ENCODE measurements at places on chromosomes 6 and 20.

GRCh38 chr6:43803783-43804549, 34.0 kb downstream of the VEGFA start:
- DNase-seq: no peak

GRCh38 chr6:30151580-30151979, 9.4 kb downstream of the TRIM10 start:
- DNase-seq: no peak

DNA sequence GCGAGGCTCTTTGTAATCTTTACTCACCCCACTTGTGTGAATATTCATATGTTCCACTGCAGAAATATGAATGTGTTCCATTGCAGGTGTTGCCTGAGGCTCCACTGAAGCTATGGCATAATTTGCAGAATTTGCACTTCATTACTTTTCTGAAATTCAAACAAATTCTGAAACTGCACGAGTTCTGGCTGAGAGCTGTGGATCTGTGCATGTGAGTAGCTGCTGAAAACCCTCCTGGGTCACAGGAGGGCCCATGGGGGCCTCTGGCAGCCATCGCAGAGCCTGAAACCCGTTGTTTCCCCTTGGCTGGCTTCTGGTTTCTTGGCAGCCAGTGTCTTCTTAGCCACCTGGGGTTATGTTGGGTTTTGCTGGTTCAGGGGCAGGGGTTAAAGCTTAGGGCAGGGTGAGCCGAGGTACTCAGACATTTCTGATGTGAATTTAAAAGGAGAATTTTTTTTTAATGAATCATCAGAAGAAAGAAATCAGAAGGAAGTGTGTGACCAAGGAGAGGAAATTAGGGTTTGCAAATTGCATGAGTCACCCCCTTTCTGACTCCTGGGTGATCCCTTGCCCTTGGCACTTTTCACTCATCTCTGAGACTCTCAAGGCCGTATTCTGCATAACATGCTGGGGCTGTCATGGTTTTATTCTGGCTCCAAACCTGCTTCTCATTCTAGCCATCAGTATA, 40.6 kb downstream of the TOX2 start:
- DNase-seq: no peak

GRCh38 chr20:50537546-50538201, 27.5 kb downstream of the PTPN1 start:
- no peak for DNase-seq

DNA sequence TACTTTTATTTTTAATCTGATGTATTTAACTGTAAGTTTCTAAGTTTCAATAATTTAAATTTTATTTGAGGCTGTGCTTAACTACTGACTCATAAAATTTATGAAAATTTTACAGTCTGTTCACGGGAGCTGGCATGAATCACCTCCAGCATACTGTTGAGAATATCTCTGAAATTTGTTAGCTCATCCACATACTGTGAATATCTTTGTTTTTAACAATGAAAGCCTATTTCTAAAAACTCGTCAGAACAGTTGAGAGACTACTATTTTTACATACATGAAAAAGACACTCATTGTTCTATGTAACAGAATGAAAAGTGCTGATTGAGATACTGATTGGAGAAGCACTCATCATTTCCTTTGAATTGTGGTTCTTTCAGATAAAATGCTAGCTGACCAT, 749.3 kb downstream of the TENT5A start:
- no peak for DNase-seq

GRCh38 chr6:148968771-148969602, 222.2 kb downstream of the UST start:
- DNase-seq: no peak

DNA sequence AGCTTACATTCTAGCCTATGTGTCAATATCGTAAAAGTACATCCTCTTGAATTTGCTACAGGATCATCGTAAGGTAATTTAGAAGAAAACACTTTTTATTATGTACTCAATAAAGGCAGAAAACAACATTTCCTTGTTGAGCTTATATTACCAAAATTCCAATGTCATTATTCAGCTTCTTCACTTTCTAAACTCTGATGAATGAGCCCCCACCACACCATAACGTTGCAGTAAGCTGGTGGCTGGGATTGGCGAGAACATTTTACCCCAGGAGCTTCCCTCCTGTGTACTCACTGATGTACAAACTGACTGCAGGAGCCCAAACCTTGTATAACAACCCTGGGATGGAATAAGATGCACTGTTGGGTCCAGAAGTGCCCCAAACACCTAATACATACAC, 238.1 kb upstream of the MARCKS start:
- no peak for DNase-seq

DNA sequence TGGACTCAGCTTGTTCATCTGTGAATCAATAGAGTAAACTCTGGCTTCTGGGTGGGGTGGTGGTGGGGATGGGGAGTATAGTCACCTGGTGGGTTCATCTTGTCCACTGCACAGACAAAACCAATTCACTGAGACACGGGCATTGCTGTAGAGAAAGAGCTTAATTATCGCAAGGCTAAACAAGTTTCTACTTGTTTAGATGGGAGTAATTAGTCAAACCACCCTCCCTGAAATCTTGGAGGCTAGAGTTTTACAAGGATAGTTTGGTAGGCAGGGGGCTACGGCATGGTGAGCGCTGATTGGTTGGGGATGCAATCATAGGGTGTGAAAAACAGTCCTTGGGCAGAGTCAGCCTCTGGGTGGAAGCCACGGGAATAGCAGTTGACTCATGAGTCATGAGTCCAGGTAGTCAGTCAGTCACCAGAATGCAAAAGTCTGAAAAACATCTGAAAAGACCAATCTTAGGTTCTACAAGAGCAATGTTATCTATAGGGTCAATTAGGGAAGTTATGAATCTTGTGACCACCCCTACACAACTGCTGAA, 77.8 kb downstream of the STMND1 start:
- no peak for DNase-seq

DNA sequence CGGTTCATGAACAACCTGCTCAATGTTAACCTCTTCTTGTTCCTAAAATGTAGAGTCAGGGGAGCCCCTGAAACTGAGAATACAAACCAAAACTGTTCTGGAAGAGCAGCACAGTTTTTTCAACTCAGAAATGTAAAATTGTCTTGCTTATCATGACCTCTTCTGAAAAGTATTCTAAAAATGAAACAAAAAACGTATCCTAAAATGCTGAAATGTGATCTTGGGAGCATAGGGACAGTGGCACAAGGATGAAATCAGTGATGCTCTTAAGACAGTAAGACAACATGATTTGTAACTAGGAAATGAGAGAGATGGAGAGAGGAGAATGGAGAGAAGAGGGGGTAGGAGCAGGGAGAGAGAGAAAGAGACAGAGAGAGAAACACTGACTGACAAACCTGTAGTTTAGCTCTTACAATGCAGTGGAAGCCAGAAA, 27.5 kb downstream of the NCOA7 start:
- no peak for DNase-seq

- DNase-seq: no peak
Observed at GRCh38 chr20:38106461-38106860, 58.6 kb downstream of the TGM2 start.

GRCh38 chr20:6169251-6169650, 46.4 kb upstream of the FERMT1 start:
- no peak for DNase-seq

- DNase-seq: no peak
Observed at GRCh38 chr6:52293067-52293466, 8.5 kb upstream of the MCM3 start.

- no peak for DNase-seq
Observed at GRCh38 chr6:115721564-115721963, 339.1 kb downstream of the FRK start.

GRCh38 chr6:2078888-2079287, 166.5 kb downstream of the GMDS start:
- DNase-seq: no peak

- DNase-seq: no peak
Observed at GRCh38 chr20:5092765-5093339, 26.9 kb downstream of the PCNA start.

DNA sequence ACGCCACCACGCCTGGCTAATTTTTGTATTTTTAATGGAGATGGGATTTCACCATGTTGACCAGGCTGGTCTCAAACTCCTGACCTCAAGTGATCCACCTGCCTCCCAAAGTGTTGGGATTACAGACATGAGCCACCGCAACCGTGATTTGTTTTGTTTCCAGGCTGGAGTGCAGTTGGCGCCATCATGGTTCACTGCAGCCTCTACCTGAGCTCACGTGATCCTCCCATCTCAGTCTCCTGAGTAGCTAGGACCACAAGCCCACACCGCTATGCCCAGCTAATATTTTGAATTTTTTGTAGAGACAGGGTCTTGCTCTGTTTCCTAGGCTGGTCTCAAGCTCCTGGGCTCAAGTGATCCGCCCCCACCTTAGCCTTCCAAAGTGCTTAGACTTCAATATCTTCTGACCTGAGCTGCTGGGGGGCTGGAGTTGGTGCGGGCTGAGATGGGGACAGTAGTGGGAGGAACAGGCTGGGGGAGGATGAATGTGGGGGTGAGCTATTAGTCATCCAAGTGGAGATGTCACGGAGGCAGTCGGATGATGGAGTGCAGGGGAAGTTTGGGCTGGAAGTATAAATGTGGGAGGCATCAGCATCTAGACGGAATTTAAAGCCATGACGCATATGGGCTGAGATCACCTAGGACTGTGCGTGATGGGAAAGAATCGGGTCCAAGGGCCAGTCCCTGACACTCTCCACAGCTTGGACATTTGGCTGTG, 23.1 kb upstream of the ZMYND8 start:
- no peak for DNase-seq

DNA sequence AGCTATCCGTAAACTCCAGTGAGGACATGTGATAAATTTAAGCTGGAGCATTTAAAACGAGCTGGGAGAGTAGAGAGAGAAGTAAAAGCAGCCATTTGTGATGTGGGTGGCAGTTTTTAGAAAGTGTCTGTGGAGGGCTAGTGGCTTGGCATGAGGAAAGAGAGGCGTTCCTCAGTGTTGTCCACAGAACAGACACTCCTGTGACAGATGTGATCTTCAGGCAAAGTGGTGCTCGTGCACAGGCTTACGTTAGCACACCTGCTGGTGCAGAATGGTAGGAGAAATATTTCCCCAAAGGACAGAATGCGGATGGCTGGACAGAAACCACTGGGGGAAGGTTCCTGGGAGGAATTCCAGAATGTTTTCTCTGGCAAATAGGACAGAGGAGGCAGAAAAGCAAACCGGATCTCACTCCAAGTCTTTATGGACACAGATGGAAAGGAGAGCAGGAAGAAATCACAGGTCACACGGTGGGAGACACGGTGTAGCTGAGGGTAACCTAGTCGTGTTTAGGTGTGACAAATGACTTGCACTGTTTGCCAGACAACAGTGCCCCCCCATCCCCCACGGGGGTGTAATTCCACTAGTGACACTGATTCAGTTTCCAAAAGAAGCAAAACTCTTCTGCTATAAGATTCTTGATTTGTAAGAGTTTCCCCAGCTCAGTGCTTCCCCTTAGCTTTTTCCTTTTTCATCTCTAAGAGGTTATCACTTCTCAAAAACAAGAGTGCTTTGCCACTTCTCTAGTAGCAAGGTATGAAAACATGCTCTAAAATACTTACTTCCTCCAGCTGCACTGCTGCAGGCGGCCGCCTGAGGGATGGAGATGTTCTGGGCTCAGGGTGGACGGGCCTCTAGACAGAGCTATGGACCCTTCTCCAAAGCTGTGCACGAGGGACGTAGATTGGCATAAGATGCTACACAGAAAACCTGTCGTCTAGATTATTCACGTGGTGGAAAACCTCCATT, 293.2 kb downstream of the QKI start:
- no peak for DNase-seq

DNA sequence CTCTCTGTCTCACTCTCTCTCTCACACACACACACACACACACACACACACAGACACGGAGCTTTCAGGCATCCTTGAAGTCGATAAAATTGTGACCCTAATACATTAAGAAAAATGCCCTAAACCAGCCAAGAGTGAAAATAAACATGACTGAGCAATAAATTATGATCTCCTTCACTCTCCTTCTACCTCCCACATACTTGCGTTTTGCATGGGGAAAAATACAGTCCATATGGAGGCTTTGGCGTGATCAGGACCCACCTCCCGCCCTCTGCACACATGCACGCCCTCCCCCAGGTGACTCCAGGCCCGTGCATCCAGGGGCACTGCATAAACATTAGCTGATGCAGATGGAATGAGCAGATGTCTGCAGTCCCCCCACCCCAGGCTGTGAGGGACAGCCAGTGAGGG, 114.2 kb upstream of the JARID2 start:
- no peak for DNase-seq

GRCh38 chr20:35978041-35978513, 9.7 kb downstream of the CNBD2 start:
- no peak for DNase-seq

DNA sequence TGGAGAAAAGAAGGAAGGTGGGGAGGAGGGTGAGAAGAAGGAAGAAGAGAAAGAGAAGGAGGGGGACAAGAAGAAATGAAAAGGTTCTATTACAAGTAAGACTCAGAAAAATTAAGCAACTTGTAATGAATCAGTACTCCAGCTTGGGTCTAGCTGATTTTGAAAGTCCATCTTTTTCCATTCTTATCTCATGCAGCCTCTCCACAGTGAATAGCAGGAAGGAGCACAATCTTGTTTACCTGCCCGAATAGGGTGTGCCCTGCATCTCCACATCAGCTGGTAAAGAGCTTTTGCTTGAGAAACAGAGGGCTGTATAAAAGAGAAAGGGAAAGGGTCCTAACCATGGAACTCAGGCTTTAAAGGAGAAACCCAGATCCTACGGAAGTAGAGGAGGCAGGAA, 348.8 kb downstream of the TPBG start:
- no peak for DNase-seq

DNA sequence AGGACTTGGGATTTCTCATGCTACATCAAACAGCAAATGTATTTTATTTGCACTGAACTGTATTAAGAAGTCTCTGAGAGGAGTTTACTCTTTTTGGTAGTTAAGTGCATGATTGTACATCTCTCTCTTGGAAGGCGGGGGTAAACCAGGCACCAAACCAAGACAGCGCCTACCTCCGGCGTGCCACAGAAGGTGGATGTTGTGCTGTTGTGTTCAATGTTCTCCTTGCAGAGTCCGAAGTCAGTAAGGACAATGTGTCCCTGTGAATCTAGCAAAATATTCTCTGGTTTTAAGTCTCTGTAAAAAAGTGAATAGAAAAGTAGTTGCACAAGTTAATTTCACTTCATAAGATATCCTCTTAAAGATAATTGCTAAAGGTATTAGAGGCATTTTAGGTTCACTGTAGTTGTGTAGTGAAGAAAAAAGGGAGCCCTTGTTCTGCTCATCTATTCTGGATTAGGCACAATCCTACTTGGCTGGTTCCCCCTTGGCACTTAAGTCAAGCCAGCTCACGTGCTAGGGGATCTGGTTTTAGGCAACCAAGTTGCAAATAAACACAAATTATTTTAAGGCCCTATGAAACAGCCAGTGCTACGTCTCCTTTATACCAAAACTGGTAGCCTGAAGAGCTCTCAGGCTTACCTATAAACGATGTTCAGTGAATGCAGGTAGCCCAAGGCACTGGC, 119.7 kb upstream of the SLC2A12 start:
- no peak for DNase-seq

- DNase-seq: no peak
Observed at GRCh38 chr6:111550953-111551352, 54.7 kb downstream of the TRAF3IP2 start.

- no peak for DNase-seq
Observed at GRCh38 chr6:45447005-45447404, 69.3 kb upstream of the SUPT3H start.

All from stimulated activated CD8-positive, alpha-beta memory T cell treated with anti-CD3 and anti-CD28 coated beads, Interleukin-4, amount 100 ng/mL, for 1 hour (primary cell).